ENCODE measurements at places on chromosomes 2 and 18.

- DNase-seq = no peak
- no peaks in the 10 kb centered on the region for H3K36me3 ChIP-seq
- no peaks in the 10 kb centered on the region for H3K4me1 ChIP-seq
- H3K4me3 ChIP-seq = no peak overlapping the region
Measured at GRCh38 chr2:207523005-207523404, 6.8 kb upstream of the CREB1 start.

- H3K27me3 ChIP-seq = peaks cover 29% of the 10 kb centered on the region
- H3K36me3 ChIP-seq = no peaks in the 10 kb centered on the region
- DNase-seq = no peak
- peaks cover 25% of the 10 kb centered on the region for H3K4me1 ChIP-seq
Measured at GRCh38 chr2:238159071-238159539, 335 bp downstream of the ERFE start.

DNA sequence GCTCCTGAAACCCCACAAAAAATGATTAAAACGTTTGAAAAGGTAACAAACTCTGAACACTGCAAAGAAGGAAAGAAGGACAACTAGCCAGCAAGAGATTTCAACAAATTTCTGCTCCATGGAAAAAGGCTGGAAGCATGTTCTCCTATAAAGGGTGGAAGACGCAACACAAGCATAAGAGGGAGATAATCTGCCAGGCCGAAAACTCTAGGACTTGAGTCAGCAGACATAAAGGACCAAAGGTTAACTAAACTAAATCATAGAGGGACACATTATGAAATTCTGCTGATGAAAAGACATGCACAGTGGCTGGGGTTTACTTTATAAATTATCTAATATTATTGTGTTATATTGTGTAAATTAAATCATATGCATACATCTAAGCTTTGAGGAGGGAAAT lies 6.8 kb downstream of the NPHP1 start:
- no peaks in the 10 kb centered on the region for H3K4me1 ChIP-seq
- no peak overlapping the region for H3K4me3 ChIP-seq
- H3K36me3 ChIP-seq = no peaks in the 10 kb centered on the region
- H3K27me3 ChIP-seq = no peaks in the 10 kb centered on the region
- no peak for DNase-seq
- no peak overlapping the region for H3K27ac ChIP-seq

DNA sequence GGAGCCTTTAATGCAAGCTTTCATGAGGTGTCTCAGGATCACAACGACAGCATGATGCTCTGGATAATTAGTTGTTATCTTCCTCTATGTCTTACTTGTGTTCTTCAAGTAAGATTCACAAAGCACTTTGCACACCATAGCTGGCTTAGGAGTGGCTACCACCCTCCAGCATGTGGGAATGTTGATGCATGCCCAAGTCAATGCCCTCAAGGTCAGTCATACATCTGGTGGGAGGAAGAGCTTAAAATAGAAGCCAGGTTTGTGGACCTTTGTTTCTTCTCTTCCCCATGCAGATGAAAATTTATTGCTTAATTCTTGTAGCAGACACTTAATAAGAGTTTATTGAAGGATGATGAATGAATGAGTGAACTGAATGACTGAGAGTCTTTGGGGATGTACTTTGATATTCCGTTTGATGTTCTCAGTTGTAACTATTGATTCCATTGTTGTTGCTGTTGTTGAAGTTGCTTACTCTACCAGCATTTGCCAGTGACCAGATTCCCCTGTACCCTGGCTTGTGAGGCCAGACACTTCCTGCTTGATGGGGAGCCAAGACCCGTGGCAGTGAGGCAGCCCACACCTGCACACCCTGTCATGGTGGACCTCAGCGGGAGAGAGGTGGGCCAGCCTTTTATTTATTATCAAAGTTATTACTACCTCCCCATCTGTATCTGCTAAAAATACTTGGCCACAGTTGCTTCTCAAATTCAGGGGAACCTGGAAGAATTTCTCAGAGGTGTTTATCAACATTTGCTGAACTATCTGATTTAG lies 137.8 kb downstream of the LAMA3 start:
- no peaks in the 10 kb centered on the region for H3K27me3 ChIP-seq
- no peak overlapping the region for H3K27ac ChIP-seq
- DNase-seq = no peak
- no peaks in the 10 kb centered on the region for H3K36me3 ChIP-seq

- no peak for DNase-seq
- no peaks in the 10 kb centered on the region for H3K36me3 ChIP-seq
- H3K4me3 ChIP-seq = no peak overlapping the region
- no peaks in the 10 kb centered on the region for H3K4me1 ChIP-seq
Measured at GRCh38 chr2:240480834-240481623, 45.6 kb downstream of the GPC1 start.

Data from left lung (tissue), 14 donors.